ENCODE measurements at places on chromosomes 7 and 10. TPM values are rescaled to one million over a fixed set of nuclear protein-coding genes. Genes with fewer than 3 reads are reported as not detected.

The MLLT10 gene
- total RNA-seq: 37.9 TPM

The ERVW-1 gene
- not detected for total RNA-seq

The IQCE gene
- total RNA-seq: 9.5 TPM

The CHST15 gene
- total RNA-seq: 71.8 TPM

The ANKRD22 gene
- total RNA-seq: not detected

The MDFIC gene
- total RNA-seq: 20.9 TPM
